ENCODE measurements at places on chromosomes 6 and 20. TPM values are rescaled to one million over a fixed set of nuclear protein-coding genes. Genes with fewer than 3 reads are reported as not detected.

DNA sequence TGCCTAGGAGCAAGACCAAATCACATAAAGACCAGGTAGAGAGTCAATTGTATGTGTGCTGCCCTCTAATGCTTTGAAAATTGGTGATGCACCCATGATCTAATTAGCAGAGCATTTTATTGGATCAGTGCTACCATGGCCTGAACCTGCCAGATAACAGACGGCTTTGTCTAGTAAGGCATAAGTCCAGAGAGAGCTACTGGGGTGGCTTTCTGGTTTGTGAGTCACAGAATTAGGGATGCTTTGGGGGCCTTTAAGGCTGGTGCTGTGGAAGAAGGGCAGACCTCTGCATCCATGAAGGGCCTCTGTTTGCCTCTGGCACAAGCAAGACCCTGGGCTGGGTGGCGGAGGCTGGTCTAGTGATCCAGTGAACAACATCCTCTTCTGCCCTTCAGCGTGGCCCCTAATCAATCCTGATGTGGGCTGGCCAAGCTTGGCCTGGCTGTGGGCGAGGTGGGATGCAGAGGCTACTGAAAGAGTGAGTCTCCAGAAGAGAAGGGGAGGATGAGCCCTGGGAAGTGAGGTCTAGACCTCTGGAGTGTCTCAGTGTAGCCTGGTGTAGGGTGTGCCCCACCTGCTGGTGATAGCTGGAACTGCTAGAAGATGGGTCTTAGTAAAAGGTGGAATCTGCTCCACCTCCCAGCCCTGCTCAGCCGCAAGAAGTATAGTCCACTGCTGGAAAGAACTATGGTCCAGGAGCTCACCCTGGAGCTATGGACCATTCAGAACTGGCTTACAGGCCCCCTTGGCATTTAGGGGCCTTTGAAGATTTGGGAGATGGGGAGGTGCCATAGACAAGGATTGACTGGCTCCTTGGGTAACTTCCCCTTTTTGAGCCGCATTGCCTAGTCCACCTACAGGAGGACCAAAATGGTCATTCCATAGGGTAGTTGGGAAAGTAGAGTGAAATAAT lies 36.7 kb upstream of the AAR2 start:
- DNase-seq: peak; percentile 75

DNA sequence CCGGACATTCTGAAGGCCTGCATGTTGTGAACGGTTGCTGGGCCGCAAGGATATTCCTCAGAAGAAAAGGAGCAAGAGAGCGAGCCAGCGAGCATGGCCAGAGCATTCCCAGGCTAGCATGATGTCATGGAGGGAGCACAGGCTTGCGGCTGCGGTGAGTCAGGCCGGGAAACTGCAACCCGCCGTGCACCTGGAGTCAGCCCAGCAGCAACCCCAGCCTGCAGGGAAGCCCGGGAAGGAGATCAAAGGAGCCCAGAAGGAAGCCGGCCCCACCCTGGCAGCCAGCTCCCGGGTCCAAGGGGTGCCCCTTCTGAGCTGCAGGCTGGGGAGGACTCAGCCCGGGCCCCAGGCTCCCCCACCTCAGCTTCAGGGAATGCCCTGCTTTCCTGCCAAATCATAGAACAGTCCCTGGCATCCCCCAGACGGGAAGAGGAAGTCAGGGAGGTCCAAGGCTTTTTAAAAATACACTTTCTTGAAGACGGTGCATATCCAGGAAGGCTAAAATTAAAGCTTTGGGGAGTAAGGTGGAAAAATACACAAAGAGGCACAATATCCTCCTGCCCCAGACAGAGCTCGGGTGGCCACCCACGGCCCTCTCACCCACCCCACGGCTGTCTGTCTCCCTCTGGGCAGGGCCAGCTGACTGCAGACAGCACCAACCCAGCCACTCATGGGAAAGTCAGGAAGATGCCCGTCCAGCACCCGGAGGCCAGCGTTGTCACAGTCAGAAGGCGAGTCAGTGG lies 53.7 kb downstream of the BMP7 start:
- DNase-seq: peak; percentile 84

- no peak for DNase-seq
Measured at GRCh38 chr20:9831032-9831431, 7.8 kb downstream of the PAK5 start.

- peak; percentile 45 for DNase-seq
Measured at GRCh38 chr6:95203153-95203754, 374.1 kb upstream of the MANEA start.

DNA sequence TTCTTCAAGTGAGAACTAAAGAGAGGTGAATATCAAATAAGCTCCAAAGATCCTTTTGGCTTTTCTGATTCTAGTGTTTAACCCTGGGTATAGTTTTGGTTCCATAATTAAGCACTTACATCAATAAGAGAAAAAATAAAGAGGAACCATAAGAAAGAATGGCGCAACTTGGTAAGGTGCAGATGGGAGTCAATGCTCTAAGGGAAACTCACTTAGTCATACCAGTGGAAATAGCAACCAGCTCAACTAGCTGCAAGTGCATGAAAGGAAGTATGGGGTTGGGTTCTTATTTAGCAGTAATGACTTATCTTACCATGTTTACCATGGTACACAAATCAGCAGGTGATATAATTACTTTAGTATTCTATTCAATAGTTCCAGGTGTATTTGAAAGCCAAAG lies 296.5 kb upstream of the RUNX2 start:
- DNase-seq: no peak

The HLA-DRA gene
- total RNA-seq: not detected

The JPH2 gene
- 0.83 TPM for total RNA-seq

All from IMR-90 (cell line).